Activated naive CD8-positive, alpha-beta T cell treated with anti-CD3 and anti-CD28 coated beads, Interleukin-2, amount 50 U/mL, for 24 hours (primary cell): ENCODE measurements at places on chromosomes 3 and 15.

DNA sequence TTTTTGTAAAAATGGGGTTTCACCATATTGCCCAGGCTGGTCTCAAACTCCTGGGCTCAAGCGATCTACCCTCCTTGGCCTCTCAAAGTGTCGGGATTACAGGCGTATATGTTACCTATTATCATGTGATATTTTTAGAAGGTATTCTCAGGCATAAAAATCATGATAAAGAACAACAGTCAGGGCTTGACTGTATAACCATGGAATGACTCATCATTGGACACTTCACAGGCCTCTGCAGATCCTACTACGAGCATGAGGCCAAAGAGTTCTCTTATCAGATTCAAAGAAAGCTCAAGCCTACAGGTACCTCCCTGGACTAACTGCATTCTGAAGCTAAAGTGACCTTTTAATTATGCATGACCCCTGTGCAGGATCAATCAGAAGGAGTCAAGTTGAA lies 91.7 kb upstream of the PRICKLE2 start:
- no peak for DNase-seq

DNA sequence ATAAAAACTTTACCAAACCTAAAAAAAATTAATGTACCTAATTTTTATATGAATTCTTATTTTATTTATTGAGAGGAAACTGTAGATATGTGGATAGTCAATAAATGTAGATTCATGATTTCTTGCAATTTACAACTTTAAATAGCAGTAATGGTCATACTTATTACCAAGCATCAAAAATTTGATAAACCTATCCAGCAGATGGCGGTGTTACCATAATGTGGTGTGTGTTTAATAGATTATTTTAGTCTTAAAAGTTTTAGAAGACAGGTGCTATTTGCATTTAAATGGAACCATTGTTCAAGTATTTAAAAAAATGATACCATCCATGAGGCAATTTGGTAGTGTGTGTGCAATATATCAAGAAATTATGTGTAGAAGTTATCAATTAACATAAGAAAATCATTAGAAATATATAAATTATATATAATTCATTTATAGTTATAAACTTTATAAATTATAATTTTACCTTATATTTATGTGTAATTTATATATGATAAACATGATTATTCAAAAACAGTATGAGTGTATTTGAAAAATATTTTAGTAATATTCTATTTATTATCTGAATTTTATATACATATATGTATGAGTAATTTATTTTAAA lies 176.0 kb upstream of the BCHE start:
- DNase-seq: no peak

- no peak for DNase-seq
These were observed 17.6 kb downstream of the CTSH start for GRCh38 chr15:78927077-78927790.

DNA sequence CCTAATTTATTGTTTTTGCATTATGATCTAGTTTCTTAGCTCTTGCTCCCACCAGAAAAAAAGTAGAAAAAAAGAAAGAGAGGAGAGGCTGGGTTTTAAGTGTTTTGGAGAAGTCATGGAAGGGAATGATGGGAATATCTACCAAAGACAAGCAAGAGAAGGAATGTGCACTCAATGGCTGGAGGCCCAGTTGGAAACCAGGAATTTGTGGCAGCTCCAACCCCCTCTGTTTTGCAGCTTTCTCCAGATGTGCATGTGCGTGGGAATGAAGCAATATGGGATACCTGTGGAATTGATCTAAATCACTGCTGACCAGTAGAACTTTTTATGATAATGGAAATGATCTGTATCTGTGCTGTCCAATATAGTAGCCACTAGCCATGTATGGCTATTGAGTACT lies 27.1 kb downstream of the EIF2AK4 start:
- DNase-seq: no peak

- DNase-seq: no peak
These were observed 138.8 kb upstream of the PRR20G start for GRCh38 chr3:127426444-127427153.
